OCI-M1 (cell line): ENCODE measurements at places on chromosomes 11 and 22.

- DNase-seq = peak; percentile 74
These were observed at the start of gene ENDOD1 for GRCh38 chr11:95089620-95090542. TSS of gene ENDOD1 (plus strand) at chr11:95089846. CDS start at chr11:95089928, 82 bp downstream.

GRCh38 chr11:70078095-70078780, at the start of gene ANO1:
TSS of gene ANO1 (plus strand) at chr11:70078317. CDS start at chr11:70078607, 290 bp downstream.
- DNase-seq = no peak

GRCh38 chr11:115185931-115186330, 318.3 kb downstream of the CADM1 start:
- DNase-seq = no peak

- no peak for DNase-seq
These were observed 8.1 kb downstream of the APIP start for GRCh38 chr11:34907934-34908593.

- DNase-seq = no peak
These were observed 12.7 kb downstream of the TOM1 start for GRCh38 chr22:35312198-35313059.

DNA sequence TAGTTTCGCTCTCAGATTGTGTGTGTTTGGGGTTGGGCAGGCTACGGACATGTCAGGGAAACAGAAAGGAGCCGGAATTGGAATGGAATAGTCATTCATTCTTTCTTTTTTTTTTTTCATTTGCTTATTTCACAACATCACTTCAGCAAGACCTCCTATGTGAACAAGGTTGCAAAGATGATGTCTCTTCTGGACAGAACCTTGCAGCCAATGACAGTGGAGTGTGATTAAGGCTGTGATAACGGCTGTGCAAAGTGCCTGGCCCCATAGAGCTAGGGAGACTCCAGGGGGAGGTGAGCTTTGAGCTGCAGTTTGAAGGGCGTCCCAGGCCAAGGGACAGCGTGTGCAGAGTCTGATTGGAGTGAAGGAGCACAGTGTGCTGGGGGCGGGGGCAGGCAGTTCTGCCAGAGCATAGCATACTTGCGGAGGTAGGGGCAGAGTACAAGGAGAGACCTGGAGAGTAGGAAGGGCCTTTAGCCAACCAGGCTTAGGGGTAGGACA, 3.4 kb downstream of the TIGD3 start:
- DNase-seq = peak; percentile 56

GRCh38 chr11:126290887-126291286, 8.0 kb downstream of the TIRAP start:
- no peak for DNase-seq

- no peak for DNase-seq
These were observed 32.9 kb upstream of the FLI1 start for GRCh38 chr11:128660947-128661346.

DNA sequence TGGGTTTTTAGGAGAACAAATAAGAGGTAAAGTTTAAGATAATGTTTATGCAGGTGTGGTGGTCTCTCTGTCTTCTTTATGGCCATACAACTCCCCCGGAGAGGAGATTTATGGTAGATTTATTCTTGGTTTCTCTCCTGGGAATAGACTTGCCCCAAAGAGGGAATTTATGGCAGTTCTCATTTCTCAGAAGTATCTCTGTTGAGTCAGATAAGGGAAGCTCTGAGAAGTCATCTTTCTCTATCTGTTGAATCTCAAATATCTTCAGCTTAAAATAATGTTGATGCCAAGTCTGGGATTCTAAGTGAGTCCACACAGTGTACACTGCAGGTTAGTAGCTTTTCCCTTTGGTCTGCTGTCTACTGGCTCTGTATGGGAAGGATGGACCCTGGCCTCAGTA, 276.4 kb upstream of the PLET1 start:
- DNase-seq = peak; percentile 55

GRCh38 chr11:86416494-86416893, 41.8 kb downstream of the CCDC81 start:
- peak; percentile 97 for DNase-seq

DNA sequence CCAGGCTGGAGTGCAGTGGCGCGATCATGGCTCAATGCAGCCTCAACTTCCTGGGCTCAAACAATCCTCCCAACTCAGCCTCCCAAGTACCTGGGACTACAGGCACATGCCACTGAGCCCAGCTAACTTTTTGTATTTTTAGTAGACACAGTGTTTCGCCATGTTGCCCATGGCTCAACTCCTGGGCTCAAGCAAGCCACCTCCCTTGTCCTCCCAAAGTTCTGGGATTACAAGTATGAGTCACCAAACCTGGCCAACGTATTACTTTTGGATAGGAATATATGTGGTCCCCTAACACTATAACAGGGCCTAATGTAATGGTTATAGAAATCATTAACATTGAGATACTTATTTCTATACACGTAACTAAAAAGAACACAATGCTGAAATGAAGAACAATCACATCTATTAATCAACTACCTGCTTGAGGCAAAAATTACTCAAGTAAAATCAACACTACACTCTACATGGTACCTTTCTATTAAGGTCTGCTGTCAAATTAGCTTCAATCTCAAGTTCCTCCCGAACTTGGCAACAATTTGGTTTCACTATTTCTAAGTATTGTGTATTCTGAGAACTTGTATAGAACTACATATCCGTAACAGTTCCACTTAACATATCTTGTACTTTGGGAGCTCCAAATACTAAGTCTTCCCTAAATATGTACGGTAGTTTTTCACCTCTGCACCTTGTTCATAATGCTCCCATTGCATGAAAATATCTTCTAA, 124.9 kb downstream of the FCHSD2 start:
- DNase-seq = peak; percentile 68

GRCh38 chr22:49850959-49851802, 2.5 kb upstream of the ZBED4 start:
- no peak for DNase-seq

DNA sequence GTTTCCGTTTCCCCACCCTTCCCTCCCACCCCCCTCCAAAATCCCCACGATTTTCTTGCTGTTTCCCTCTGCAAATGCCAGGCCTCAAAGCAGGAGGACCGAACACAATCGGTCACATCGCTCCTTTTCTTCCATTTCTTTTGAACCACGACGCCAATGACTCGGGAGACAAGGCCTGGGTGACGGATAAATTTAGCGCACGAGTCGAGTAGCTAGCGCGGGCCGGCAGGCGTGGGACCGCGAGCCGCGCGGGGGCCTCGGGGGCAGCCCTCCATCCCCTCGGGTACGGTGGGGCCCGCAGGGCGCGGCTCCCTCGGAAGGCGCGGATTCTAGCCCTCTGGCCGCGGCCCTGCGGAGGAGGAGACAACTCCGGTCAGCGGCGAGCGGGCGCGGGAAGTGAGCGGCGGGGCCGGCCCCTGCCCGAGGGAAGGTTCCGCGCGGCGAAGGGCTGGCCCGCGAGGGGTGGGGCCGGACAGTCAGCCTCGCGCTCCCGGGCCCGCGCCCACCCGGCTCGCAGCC, 414 bp downstream of the JOSD1 start:
- DNase-seq = no peak

DNA sequence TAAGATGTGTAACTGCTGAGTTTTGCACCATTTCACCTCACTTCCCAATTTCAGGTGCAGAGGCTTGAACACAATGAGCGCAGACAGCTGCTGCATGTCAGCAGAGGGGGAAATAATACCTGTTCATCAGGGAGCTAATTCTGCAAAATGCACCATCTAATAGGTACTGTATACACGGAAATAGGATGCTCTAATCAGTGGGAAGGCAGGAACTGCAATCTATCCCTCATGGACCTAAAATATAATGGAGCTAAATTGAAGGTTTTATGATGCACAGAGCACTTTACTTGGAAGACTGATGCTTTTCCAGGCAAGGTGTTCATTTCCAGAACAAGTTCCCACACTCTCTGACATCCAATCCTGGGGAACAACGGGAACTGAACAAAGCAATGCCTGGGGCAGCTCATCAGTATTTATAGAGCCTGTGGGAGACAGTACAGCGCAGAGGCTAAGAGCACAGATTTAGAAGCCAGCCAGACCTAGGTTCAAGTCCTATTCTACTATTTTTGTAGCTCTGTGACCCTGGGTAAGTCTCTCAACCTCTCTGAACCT, 78.5 kb downstream of the TENM4 start:
- no peak for DNase-seq

DNA sequence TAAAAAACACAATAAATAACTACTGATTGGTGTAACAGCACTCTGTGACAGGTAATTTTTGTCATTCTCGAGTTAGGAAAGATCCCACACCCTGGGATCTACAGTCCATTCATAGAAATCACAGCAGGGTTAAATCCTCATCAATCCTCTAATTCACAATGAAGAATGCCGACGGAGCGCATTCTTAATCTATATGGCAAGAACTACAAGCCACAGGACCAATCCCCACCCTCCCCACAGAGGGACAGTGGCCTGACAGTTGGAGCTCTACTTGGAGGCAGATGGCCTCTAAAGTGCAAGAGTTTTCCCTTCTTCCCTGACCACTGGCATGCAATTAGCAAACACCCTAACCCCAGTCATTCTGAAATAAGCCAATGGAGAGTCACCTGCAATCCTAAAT, 34.2 kb downstream of the TCF20 start:
- no peak for DNase-seq

DNA sequence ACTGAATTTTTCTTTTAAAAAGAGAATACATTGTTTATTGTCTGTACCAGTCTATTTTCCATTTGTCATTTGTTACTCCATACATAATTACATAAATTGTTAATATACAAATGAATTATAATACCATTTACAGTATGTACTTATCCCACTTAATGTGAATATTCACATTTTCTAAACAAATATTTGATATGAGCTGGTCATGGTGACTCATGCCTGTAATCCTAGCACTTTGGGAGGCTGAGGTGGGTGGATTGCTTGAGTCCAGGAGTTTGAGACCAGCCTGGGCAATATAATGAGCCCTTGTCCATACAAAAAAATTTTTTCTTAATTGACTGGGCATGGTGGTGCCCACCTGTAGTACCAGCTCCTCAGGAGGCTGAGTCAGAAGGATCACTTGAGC, 6.8 kb downstream of the SC5D start:
- DNase-seq = no peak

DNA sequence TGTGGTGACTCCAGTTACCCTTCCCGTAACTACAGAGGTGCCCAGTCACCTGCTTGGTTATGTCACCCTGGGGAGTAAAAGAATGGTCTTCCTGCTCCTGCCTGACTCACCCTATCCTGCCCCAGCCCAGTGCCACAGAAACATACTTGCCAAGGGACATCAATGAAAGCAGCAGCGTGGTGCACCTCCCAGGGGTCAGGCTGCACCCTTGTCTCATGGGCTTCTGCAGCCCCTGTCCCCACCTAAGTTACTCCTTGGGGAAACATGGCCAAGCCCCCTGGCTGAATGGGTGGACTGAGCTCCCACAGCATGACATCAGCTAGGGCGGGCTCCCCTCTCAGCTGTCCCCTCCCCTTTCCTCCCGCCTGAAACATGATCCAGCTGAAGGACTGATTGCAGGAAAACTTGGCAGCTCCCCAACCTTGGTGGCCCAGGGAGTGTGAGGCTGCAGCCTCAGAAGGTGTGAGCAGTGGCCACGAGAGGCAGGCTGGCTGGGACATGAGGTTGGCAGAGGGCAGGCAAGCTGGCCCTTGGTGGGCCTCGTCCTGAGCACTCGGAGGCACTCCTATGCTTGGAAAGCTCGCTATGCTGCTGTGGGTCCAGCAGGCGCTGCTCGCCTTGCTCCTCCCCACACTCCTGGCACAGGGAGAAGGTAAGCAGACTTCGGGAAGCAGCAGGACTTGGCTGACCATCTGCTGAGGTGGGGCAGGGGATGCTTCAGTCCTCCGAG, at the start of gene HTR3A:
Gene HTR3A, plus strand, starts transcription at position 368 of the 730 bp plus-strand sequence. Its CDS starts 218 bp downstream, at position 586.
- DNase-seq = peak; percentile 37

DNA sequence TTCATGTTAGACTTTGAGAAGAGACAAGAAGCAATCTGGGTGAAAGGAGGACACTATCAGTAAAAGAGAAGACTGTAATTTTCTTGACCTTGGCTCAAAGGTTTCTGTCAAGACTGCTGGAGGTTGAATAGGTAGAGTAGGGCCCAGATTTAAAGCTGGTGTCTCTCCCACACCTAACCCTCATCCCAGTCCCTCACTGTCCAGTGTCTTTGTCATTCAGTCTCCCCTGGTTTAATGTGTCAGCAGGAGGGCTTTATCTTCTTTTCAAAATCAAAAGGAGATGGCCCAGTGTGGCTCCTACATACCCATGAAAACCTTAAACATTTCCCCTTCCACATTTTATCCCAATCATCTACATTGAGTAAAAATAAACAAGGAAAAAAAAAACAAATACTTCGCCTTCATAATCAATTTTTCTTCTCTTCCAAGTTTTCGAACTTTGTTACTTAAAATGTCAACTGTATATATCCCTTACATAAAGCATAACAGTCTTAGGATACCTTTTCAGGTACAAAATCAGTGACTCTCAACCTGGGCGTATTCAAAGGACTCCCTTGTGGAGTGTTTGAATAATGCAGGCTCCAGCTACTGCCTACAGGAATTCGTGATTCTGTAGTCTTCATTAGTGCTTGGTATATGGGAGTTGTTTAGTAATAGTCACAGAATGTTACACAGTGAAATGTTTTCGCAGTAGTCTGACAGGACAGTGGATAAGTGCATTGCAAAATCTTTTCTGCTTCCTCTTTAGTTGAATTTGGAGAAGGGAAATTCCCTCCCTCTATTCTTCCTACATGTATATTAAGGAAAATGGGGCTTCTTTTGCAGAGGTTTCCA, 87.2 kb downstream of the FAT3 start:
- DNase-seq = no peak

GRCh38 chr22:26409719-26410335, 19.2 kb upstream of the ASPHD2 start:
- DNase-seq = peak; percentile 78

GRCh38 chr11:3367221-3367620, 11.7 kb downstream of the ZNF195 start:
- no peak for DNase-seq

GRCh38 chr22:49688516-49689254, 139.0 kb downstream of the BRD1 start:
- DNase-seq = no peak

DNA sequence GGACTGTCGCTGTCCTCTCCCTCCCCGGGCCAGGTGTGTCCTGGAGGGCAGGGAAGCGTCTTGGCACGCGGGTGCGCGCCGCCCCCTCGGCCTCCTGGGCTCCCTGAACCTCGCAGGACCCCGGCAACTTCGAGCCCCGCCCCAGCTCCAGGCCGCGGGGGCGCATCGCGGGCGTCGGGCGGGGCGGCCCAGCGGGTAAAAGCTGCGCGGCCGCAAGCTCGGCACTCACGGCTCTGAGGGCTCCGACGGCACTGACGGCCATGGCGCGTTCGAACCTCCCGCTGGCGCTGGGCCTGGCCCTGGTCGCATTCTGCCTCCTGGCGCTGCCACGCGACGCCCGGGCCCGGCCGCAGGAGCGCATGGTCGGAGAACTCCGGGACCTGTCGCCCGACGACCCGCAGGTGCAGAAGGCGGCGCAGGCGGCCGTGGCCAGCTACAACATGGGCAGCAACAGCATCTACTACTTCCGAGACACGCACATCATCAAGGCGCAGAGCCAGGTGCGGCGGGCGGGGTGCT, at the start of gene CST6:
Gene CST6, plus strand, starts transcription at position 224 of the 519 bp plus-strand sequence. Its CDS starts 37 bp downstream, at position 261.
- no peak for DNase-seq

DNA sequence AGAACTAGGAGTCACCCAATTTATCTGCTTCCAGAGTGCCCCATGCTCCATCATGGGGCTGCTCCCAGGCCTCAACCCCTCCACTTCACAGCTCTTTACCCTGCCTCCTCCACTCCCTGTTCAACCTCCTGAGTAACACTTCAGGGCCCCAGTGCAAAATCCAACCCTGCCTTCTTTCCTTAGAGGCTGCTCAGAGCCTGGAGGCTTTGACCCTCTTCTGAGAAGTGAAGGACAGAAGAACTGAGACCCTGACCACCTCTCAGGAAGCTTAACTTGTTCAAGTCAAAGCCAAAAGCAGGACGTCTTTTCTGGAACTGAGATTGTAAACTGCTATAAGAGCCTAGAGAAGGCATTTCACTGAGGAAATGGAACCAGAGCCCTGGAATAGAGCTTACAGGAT, 15.5 kb downstream of the EIF3F start:
- DNase-seq = no peak

GRCh38 chr11:32333320-32333991, 101.9 kb downstream of the WT1 start:
- no peak for DNase-seq
